Activated naive CD8-positive, alpha-beta T cell treated with anti-CD3 and anti-CD28 coated beads for 36 hours (primary cell): ENCODE measurements at places on chromosomes 16 and 17. TPM values are rescaled to one million over a fixed set of nuclear protein-coding genes. Genes with fewer than 3 reads are reported as not detected.

DNA sequence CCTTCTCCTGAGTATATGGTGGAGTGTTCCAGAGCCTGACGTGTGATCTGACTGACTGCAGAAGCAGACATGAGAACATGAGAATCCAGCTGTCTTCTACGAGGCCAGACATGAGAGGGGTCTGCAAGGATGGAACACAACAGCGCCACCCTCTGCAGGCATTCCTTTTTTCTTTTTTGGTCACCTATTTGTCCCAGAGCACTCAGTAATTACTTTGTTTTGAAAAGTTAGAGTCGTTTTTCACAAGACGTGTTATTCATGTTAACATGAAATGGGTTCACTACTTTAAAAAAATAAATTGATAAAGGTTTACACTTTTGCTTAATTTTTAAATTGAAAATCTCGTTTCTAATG lies 43.8 kb upstream of the ATP2A3 start:
- DNase-seq, result no peak

- no peak for DNase-seq
Measured at GRCh38 chr16:23357761-23358290, 55.7 kb downstream of the SCNN1B start.

- DNase-seq, result no peak
Measured at GRCh38 chr17:8337802-8338752, 1.6 kb upstream of the ODF4 start.

- no peak for DNase-seq
Measured at GRCh38 chr16:8712589-8713361, 38.4 kb downstream of the ABAT start.

GRCh38 chr16:85091522-85091910 lies 20.8 kb downstream of the CIBAR2 start:
- no peak for DNase-seq

DNA sequence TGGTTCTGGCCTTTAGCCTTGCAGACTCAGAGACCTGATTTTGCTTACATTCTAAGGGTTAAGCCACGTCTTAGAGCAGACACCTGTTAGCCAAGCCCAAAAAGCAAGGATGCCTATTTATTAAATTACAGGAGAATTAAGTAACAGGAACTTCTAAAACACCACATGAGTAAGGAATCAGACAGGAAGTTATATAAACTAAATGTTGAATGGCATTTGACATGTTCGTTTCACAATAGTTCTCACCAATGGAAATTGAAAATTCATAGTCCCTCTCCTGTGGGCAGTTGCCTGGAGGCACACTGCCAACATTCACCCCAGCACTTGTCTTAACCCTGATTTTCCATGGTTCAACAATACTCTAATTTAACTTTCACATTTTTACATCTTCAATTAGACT lies 9.0 kb downstream of the KRTAP9-7 start:
- no peak for DNase-seq

The TEKT1 gene
- total RNA-seq, result not detected

The MILR1 gene
- total RNA-seq, result 0.49 TPM

The TEKT5 gene
- total RNA-seq, result not detected

The RHOT1 gene
- total RNA-seq, result 22.9 TPM

The PLA2G10 gene
- total RNA-seq, result not detected

The HSD11B2 gene
- total RNA-seq, result 2.8 TPM
